NCI-H460 (cell line): ENCODE measurements at places on chromosomes 12 and 14. TPM values are rescaled to one million over a fixed set of nuclear protein-coding genes. Genes with fewer than 3 reads are reported as not detected.

- no peak for DNase-seq
Observed at GRCh38 chr12:118288174-118288573, 84.5 kb downstream of the TAOK3 start.

Gene KRT6C
- total RNA-seq = not detected in 2 replicates

DNA sequence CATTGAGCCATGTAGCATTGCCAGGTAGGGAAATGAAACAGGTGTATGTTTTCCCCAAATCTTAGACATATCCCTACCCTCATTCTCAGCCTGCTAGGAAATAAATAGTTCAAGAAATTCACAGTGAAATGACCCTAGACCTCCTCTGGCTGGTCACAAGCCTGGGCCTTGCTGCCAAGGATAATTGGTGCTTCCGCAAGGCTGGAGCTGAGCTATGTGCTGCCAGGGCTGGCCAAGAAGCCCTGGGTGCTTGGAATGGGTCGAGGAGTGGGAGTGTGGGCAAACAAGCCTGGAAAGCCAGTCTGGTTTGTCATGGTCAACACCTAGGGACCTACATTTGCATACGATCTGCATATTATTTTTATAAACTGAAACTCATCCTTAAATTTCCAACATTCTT is 31.3 kb upstream of the SLC10A1 start:
- no peak for DNase-seq

- DNase-seq = peak; percentile 55
Observed at GRCh38 chr12:53989227-53990113, 4.5 kb downstream of the HOXC10 start.

DNA sequence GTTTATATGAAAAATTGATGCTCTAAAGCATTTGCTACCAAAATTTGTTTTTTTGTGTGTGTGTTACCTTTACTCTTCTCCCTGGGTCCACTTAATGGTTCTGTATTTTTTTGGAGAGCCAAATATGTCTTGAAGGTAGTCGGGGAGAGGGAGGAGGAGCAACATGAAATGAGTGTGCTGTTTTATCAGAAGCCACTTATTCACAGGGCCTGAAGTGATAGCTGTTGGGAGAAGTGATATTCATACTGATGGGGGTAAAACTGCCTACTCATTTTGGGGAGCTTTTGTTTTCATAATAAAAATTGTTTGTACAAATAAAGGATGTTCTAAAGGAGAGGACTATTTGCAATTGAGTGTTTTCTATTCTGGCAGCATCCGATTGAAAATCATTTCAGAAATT is 29.2 kb downstream of the CRADD start:
- DNase-seq = no peak

DNA sequence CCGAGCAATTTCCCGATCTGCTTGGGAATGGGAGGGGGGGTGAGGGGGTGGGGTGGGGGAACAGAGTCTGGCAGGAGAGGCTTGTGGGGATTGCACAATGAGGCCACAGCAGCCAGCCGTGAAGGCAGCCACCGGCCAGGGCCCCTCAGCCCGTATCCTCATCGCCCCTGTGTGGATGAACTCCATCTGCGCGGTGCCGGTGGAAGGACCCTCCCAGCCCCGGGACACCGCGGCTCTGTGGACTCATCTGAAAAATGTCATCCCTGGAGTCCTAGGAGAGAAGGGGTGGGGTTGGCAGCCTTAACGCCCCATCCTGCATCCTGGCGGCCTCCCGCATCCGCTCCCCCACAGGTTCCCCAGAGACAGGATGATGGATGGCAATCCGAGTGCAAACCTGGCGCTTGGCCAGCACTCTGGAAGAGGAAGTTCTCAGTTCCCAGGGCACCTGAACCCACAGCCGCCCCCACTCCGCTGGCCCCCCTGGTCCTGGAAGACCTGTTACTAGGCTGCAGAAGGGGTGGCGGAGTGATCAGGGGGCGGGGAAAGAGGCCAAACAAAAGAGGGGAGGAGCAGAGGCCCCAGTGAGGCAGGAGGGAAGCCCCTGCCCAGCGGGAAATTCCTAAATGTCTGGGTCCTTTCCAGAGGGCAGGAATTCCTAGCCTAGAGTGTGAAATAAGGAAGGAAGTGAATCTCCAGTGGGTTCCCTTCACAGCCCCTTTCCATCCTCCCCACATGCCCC is 1.2 kb upstream of the TNFAIP2 start:
- peak; percentile 95 for DNase-seq

- no peak for DNase-seq
Observed at GRCh38 chr14:100713705-100714104, 13.0 kb upstream of the DLK1 start.

DNA sequence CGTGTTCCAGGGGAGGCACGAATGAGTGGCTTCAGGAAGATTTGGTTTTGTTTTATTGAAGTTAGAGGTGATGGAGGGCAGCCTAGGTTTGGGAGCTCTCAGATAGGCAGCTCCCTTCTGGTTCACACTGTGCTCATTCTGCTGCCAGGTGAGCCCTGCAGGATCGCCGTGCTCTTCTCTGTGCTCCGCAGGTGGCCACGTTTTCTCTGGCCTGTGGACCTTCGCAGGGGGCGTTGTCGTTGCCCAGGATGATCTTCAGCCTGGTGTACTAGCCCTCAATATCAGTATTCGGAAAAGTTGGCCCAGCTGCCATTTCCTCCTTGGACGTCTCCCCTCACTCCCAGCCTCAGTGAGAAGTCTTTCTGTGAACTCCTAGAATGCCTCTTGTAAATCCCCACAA is 69.5 kb downstream of the PELI2 start:
- DNase-seq = no peak

DNA sequence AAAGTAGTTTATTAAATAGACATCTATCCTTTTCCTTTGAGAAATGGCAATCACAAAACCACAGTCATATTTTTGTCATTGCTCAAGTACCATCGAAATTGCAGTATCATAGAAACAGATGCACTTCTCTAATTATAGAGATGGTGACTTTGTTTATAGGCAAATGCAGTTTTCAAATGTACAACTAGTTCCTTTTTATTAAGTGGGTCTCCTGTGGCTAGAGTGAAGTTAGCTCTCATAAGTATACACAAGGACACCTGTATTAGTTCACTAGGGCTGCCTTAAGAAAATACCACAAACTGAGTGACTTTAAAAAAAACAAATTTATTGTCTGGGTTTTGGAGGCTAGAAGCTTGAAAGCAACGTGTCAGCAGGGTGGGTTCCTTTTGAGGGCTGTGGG is 62.8 kb downstream of the OTOGL start:
- DNase-seq = no peak

Gene CPNE6
- total RNA-seq = not detected in 2 replicates

DNA sequence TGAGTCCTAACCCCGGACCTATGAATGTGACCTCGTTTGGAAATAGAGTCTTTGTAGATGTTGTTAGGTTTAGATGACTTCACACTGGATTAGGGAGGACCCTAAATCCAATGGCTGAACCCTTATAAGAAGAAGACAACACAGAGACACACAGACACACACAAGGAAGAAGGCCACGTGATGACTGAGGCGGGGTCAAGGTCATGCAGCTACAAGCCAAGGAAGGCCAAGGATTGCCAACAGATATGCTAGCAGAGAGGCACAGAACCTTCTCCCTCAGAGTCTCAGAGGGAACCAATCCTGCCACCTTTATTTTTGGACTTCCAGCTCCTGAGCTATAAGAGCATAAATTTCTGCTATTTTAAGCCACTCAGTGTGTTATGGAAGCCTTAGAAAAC is 31.8 kb downstream of the LTBP2 start:
- no peak for DNase-seq
